ENCODE measurements at places on chromosomes 7 and 10. TPM values are rescaled to one million over a fixed set of nuclear protein-coding genes. Genes with fewer than 3 reads are reported as not detected.

HOXA11 gene
- total RNA-seq: not detected

RBP3 gene
- total RNA-seq: not detected

C7orf33 gene
- total RNA-seq: not detected

HOXA13 gene
- total RNA-seq: not detected

WDR86 gene
- 13.1 TPM for total RNA-seq

GAD2 gene
- not detected for total RNA-seq

DLD gene
- total RNA-seq: 173 TPM

DOCK1 gene
- total RNA-seq: 78.8 TPM

CCDC146 gene
- total RNA-seq: 16.9 TPM

DOCK4 gene
- total RNA-seq: 34.9 TPM

DPYSL4 gene
- total RNA-seq: 2.2 TPM

TMEM248 gene
- 74.5 TPM for total RNA-seq
